ENCODE measurements at places on chromosomes 5 and 9.

DNA sequence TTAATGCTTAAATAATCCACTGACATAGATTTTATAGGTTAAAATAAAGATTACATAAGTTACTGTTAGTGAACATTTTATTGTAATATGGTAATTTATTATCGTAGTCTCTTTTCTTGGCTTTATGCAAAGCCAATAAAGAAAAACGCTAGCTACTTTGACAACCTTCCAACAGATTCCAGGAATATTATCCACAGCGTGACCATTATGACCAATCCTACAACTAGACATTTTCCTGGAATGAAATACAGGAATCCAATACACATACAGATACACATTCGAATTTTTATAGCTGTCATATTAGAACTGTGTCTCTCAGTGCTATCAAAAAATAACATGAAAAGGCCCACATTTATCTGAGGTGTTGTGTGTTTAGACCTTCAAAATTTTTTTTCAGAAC, 13.1 kb downstream of the RPS23 start:
- DNase-seq, result no peak

- peak; percentile 32 for DNase-seq
These were observed 4.9 kb upstream of the CPLX2 start for GRCh38 chr5:175866377-175866907.

- no peak for DNase-seq
These were observed 179.6 kb downstream of the LURAP1L start for GRCh38 chr9:12954441-12954840.

GRCh38 chr9:88835772-88836171, 155.5 kb upstream of the S1PR3 start:
- no peak for DNase-seq
